ENCODE measurements at places on chromosomes 1 and 21.

DNA sequence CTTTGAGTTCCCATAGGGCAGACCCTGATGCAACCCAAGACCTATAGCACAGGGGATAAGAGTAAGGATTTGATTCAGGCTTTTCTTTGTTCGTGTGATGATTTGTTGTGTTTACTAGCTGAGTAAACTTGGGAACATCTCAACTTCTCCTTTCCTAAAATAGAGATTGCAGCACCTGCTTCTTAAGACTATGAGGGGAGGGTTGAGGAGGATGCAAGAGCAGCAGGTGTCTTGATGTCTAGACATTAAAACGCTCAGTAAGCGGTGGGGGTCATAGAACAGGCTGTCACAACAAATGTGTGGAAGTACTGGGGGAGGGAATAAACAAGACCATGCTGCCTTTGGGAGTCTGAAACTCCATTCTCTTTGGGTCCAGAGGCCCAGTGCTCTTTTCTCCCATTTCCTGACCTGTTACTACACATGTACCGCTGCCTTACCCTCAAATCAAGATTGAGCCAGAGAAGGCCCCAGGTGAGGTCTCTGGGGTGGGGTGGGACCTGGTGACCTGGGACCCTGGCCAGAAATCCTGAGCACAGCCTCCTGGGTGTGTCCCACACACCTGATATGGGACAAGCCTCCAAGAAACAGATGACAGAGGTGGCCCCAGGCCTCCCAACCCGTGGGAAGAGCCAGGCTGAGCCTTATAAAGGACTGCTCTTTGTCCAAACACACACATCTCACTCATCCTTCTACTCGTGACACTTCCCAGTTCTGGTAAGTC is at the start of gene S100A7A:
Gene S100A7A, plus strand, starts transcription at position 671 of the 721 bp plus-strand sequence. CDS start 1,563 bp downstream, outside the sequence.
- no peak for DNase-seq

- no peak for DNase-seq
Measured at GRCh38 chr1:246332078-246332477, 175.0 kb downstream of the SMYD3 start.

GRCh38 chr1:232005300-232005699 is 378.7 kb downstream of the DISC1 start:
- no peak for DNase-seq

DNA sequence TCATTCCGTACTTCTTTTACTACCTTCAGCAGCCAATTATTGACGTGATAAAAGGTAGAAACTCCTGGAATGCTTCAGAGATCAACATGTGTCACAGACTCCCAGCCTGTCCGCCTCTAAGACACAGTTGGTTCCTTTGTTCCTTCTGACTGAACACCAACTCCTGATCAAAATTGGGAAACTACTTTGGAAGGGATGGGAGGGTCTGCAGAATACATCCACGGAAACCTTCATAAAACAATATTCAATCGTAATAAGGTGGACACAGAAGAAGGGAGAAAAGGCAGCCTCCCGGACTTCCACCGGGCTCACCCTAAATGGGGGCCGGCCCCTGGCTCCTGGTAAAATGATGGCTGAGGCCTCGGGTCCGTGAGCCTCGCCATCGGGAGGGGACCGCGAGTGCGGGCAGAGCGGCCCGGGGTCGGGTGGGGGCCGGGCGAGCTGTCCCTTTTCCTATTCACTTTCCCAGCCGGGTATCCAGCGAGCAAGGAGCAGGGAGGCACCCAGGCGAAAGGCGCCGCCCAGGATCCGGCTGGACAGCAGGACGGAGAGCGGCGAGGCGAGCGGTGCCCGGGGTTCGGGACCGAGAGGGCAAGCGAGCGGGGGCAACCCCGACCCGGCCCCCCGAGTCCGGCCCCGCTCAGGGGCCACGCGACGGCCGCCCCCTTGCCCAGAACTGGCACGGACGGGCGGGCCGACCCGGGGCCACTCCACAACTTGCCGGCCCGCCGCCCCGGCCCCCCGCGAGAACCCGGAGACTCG is 805 bp downstream of the NRIP1 start:
- no peak for DNase-seq

- DNase-seq, result no peak
Measured at GRCh38 chr1:30328401-30329262, 394.8 kb downstream of the MATN1 start.

GRCh38 chr1:100955322-100955721 is 59.4 kb downstream of the SLC30A7 start:
- DNase-seq, result no peak

DNA sequence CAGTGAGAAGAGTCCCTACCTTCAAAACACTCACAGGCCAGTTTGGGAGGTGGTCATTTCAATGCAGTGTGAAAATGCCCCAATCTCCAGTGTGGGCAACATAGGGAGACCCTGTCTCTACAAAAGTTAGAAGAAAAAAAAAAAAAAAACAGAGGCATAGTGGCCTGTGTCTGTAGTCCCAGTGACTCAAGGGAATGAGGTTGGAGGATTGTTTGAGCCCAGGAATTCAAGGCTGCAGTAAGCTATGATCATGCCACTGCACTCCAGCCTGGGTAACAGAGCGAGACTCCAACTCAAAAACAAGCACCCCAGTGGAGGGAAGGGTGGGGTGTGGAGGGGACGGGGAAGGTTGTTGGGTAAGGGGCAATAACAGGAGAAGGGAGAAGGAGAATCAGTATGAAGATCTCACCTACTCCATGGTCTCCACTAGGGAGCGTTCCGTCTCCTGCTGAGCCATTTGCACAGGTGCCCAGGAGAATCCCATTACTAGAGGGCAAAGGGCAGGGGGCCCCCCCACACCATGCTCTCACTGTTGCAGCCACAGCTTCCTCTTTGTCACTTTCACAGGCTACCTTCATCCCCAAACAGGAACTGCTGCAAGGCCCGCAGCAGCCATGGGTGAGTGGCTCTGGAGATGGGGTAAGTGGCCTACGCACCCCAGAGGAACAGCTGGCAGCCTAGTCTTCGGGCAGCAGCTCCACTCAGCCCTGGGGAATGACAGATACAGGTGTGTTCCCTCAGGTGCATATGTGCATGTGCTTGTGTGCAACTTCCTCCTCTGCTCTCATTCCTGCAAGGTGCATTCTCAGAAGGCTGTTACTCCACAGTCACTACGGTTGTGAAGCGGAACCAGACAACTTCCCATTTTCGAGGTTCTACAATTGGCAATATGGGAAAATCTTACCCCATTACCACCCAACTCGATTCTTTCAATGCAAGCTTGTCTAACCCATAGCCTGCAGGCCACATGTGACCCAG is 87.9 kb upstream of the LYST start:
- no peak for DNase-seq

- DNase-seq, result no peak
Measured at GRCh38 chr1:12314333-12314903, 84.6 kb downstream of the VPS13D start.

- no peak for DNase-seq
Measured at GRCh38 chr1:192631749-192632148, 4.2 kb upstream of the RGS13 start.

- DNase-seq, result no peak
Measured at GRCh38 chr1:176811511-176812288, 348.7 kb downstream of the PAPPA2 start.

DNA sequence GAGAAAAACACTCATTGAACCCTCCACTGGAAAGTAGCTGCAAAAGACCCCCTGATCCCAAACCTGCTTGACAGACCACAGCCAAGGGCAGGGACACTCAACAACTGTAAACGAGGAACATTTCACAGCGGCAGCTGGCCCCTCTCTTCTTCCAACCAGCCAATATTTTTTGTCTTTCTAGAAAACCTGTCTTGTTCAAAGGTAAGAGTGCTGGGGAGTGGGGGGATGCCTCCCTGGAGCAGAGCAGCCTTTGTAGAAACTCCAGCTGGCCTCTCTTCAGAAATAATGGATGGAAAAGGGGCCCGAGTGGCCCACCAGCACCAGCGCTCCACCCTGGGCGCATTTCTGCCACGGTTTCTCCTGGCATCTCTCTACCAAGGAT is 384.0 kb downstream of the RRAGC start:
- DNase-seq, result no peak

- no peak for DNase-seq
Measured at GRCh38 chr1:167922611-167923074, 8.7 kb upstream of the ADCY10 start.

GRCh38 chr1:43779266-43779665 is 71.9 kb downstream of the ST3GAL3 start:
- no peak for DNase-seq

GRCh38 chr1:192689459-192689858 is 53.5 kb downstream of the RGS13 start:
- no peak for DNase-seq

DNA sequence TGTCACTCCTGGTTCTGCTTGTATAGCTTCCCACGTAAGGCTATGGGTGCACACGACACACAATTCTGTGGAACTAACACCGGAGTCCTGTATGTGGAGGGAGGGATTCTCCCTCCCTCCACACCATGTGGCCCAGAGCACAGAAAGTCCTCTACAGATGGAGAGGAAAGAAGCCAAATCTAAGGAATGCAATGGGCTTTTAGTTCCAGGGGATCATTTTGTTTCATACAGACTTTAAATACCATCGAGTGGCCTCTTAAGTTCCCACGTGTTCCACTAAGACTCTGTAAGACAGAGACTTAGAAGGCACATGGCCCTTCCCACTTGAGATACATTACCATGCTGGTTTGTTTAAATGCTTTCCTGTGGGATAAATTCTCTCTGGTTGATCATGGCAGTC is 156.0 kb downstream of the TGFB2 start:
- no peak for DNase-seq
